ENCODE measurements at places on chromosomes 7 and 10. TPM values are rescaled to one million over a fixed set of nuclear protein-coding genes. Genes with fewer than 3 reads are reported as not detected.

DNA sequence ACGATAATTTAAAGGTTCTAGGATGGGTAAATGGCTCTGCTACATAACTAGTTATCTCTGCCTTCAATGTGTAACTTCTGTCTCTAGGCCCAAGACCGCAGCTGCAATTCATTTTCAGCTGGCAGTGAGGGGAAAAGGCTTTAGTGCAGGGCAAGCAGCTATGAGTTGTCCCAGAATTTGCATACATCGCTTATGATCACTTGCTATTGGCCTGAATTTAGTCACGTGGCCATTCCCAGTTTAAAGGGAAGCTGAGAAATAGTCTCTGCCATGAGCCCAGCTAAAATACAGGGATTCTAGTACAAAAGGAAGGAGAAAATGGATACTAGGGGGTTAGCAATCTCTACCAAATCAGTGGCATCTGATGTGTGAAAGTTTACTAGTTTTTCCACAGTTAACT lies 145.8 kb upstream of the IMMP2L start:
- DNase-seq: no peak

GRCh38 chr7:150476819-150477631 lies 26.6 kb downstream of the GIMAP8 start:
- no peak for DNase-seq

DNA sequence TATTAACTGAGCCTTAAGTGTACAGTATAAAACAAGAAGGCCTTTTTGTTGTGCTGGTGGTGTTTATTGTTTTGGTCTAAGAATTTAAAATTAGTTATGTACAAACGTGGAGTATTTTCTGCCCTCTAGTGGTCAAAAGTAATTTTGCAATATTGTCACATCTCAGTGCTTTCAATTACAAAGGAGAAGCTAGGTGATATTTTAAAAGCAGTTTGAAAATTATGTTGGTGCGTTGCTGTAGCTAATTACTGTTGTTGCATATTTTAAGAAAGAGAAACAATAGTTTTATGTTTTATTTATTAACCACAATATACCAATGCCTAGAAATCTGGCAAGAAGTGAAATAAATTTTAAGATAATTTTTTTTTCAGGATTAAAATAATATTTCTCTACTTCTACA lies 11.4 kb downstream of the NPVF start:
- DNase-seq: peak; percentile 34

DNA sequence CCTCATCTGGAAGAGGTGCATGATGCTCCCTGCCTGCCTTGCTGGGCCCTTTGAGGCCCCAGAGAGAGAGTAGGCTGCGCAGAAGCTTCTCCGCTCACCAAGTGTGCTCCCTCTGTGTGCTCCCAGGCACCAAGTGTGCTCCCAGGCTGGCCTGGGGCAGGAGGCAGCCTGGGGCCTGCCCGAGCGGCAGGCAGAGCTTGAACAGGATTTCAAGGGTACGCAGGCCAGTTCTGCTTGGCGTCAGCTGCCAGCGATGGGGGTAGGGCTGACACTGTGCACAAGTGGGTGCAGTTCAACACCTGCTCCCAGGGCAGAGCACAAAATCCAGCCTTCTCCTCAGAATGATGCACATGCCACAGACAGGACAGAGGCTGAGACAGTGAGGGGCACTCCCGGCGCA lies 119.7 kb downstream of the FAM53B start:
- no peak for DNase-seq

DNA sequence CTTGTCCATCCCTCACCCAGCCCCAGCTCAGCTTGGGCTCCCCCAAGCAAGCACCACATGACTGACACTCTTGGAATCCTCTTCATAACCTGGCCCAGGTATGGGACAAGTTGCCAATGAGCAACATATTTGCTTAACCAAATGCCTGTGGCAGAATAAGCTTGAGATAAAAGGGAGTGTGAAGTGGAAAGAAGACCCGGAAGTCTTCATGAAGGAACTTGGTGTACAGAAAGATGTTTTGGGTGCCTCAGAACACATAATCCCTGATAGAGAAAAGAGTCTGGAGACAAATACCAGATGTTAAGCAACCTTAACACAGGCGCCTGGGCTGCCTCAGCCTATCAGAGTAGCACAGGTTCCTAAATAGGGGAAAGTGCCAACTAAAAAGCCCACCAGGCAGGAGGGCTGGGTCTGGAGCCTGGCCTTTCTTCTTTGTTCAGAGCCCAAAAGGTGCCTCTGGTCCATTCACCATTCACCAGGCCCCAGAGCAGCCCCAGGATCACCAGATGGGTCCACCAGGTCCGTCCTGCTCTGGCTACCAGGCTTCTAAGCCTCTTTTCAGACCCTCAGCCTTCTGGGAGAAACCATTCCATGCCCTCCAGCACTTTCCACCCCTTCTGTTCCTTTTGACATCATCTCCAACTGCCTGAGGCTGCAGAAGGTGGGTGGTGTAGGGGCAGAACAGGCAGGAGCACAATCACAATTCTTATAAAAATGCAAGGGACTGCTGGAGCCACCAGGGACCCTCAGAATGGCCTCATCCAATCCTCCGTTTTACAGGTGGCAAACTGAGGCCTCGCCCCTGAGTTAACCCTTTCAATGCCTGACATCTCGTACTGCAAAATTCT lies 22.6 kb downstream of the KCNMA1 start:
- no peak for DNase-seq

ADIRF gene
- not detected for total RNA-seq

DNA sequence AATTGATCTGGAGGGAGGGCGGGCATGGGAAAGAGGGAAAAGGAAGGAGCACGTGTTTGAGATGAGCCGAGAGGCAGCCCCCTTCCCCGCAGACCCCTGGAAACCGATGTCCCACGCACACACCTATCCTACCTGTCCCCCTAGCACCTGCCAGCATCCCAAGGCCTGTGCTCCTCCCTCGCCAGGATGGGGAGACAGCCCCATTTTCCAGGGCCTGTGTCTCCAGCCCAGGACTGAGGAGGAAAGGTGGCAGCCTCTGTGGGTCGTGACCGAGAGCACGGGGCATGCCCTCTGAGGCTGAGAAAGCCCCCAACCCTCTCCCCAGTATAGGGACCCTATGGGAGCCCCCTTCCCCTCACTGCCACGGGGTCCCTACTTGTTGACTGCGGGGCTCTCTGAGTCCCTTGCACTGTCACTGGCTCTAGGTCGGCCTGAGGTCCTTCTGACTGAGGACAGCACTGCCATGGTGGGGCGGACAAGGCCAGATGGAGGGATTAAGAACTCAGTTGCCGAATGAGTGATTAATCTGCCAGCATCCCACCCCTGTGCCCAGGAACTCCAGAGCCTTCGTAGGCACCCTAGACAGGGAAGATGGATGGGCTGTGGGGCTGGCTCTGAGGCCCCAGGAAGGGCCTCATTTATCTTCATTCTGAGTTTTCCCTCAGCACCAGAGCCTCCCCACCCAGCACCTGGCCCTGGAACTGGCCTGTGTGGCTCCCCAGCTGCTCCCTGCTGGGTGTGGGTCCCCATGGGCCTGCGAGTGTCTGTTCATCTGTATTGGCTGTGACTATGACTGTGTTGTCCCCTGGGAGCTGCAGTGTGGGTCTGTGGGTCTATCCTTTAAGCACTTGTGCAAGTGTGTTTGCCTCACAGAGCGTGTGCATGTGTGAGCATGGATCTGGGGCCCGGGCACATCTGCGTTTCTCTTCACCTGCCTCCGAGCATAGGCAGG lies 26.0 kb downstream of the CRHR2 start:
- no peak for DNase-seq

- peak; percentile 59 for DNase-seq
Observed at GRCh38 chr7:1555813-1556543, at the start of gene TMEM184A. TSS of gene TMEM184A (minus strand) at chr7:1556205. CDS start at chr7:1555484, 721 bp downstream.

NCF1 gene
- 7.7 TPM for total RNA-seq

NPSR1 gene
- not detected for total RNA-seq

- no peak for DNase-seq
Observed at GRCh38 chr7:85890244-85890811, 703.5 kb upstream of the SEMA3D start.

UPK3B gene
- 5.2 TPM for total RNA-seq

Measured in naive thymus-derived CD4-positive, alpha-beta T cell (primary cell).